AG09319 (cell line): ENCODE measurements at places on chromosomes 2 and 18.

- DNase-seq = no peak
Measured at GRCh38 chr2:58131191-58132011, 84.8 kb downstream of the VRK2 start.

DNA sequence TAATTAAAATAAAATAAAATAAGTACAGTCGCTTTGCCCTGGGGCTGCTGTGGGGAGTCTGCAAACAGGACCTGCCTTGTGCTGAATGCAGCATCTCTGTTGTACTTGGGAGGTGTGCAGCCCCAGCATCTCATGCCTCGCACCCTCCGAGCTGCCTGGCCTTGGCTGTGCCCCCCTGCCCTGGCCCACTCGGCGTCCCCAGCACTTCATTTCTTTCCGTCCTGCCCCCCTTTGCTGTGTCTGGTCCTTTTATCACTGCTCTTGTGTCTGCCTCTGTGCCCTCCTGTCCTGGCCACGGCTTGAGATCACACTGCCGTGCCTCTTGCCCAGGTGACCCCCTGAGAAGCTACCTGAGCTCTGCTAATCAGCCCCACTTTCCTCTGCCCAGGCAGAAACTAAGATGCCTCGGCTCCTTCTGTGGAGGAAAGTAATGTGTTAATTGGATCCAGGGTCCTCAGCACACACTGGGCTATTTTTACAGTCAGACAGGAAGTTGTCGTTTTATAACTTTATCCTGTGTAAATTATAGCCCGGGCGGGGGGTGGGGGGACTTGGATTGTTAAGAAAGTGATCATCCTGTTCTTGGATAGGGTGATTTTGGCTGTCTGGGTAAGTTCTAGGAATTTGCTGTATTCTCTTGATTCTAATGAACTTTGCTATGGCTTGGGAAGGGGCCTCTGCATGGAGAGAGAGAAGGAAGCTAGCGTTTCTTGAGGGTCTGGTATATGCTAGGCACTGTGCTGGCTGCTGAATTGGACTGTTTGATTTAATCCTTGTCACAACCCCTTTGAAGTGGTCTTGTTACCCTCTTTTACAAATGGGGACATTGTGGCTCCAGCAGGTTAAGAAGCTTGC lies 69.4 kb downstream of the AGAP1 start:
- DNase-seq = no peak

GRCh38 chr2:74138600-74139323 lies 8.9 kb downstream of the BOLA3 start:
- no peak for DNase-seq

DNA sequence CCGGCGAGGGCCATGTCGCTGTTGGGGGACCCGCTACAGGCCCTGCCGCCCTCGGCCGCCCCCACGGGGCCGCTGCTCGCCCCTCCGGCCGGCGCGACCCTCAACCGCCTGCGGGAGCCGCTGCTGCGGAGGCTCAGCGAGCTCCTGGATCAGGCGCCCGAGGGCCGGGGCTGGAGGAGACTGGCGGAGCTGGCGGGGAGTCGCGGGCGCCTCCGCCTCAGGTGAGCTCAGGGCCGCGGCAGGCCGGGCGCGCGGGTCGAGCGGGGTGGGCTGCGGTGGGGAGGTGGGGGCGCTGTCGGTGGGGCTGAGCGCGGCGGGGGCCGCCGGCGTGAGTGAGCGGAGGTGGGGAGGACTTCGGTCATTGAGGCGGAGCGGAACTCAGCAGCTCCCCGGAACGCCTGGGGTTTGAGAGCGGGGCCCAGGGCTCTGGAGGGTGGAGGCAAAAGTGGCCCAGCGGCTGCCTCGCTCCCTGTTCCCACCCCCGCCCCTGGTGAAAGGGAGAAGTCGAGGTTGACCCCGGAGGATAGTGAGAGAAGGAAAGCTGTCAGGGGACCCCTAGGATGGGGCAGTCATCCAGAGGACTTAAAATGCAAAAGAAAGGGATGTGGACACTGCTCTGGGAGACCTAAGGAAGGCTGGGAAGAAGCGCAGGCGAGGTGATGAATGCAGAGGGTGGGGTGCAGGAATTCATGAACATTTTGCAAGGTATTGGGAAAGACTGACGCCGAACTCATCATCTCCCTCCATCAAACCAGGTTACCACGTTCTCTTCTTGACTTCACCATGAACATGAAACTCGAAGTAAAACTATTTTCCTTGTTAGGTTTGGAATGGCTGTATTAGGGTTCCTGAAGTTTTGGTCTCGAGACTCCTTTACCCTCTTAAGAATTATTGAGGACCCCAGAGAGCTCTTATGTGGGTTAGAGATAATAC lies 633 bp downstream of the MALT1 start:
- DNase-seq = no peak

DNA sequence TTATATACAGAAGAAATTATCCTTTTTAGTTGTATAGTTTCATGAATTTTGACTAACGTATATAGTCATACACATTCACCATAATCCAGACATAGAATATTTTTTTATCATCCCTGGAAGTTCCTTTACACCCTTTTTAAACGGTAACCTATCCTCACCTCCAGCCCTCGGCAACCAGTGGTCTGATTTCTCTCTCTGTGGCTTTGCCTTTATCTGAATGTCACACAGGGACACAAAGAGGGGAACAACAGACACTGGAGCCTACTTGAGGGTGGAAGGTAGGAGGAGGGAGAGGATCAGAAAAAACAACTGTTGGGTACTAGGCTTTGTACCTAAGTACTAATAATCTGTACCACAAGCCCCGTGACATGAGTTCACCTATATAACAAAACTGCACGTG lies 191.9 kb downstream of the MC4R start:
- no peak for DNase-seq

DNA sequence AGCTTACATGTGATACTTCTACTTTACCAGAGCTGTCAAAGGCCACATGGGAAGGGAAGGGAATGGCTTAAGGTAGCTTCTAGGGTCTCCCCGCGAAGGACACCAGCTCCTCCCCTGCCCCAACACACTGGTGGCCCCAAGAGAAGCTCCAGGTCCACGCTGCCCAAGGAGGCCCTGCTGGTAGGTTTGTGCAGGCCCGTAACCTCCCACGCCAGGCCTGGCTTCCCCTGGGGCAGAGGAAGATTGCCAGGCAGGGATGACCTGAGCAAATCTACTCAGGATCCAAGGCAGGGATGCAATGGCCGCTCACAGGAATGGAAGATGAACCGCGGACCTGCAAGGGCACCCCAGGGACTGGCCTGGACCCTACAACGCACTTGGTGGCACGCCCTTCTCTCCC lies 205.1 kb downstream of the MGAT5 start:
- DNase-seq = no peak

DNA sequence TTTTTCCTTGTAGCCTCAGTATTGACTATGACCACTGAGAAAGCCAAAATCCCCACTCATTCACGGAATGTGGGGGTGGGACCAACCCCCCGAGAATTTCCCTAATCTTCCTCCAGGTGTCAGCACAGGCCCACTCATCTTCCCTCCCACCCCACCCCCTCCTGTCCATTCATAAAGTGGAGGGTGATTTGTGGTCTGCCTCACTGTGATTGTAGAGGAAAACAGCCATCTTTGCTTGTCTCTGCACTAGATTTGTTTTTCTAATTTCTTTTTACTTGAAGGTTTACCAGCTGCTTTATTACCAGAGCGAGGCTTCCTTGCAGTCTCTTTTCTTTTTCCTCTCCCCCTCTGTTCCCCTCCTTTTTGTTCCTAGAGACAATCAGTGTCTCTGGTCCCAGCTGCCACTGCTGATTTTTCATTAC lies 171.8 kb downstream of the ICOS start:
- DNase-seq = no peak

DNA sequence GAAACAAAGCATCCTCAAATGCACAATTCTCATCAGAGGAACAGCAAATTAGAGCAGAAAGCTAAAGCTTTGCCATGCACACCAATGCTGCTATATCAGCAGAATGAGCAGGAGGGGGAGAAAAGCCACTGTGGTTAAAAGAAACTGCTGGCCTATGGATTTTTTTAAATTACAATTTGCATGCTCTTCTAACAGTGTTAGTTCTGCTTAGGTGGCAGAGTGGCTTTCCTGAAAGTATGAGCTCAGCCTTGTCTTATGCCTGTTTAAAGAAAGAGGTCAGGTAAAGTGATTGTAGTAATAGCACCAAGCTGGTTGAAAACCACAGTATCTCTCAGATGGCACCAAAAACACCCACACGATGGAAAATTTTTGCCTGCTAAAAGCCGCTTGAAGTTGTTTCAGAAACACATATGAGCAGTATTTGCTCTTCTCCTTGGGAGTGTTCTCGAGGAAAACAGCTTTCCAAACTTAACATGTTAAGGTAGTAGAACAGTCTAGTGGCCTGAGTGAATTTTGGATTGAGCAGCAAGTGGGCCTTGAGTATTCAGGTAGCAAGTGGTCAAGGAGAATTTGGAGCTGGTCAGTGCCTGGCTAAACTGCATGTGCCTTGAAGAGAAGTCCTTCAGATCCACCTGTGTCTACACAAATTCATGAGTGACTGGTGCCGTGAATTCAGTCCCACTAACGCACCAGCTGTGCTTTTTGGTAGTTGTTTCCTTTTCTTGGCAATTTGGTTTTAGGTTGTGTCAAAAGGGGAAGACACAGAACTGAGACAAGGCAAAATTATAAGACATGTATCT lies 19.6 kb upstream of the NDUFV2 start:
- no peak for DNase-seq

- DNase-seq = no peak
Measured at GRCh38 chr2:99468155-99468554, 21.7 kb downstream of the REV1 start.

DNA sequence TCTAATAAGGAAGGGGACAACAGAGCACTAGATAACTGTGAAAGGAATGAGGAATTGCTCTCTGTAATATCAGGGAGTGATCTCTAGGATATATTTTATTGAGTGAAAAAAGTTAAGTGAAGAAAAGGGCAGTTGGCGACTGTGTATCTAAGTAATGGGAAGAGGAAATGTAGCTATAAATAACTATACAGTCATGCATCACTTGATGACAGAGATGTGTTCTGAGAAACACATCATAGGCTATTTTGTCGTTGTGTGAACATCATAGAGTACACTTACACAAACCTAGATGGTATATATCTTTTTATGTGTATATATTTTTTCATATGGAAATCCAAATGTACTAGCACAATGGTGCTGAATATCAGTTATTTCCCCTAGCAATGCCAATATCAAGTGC lies 329.3 kb downstream of the TXNL1 start:
- DNase-seq = no peak

- no peak for DNase-seq
Measured at GRCh38 chr2:48016225-48017019, 110.1 kb upstream of the FBXO11 start.

DNA sequence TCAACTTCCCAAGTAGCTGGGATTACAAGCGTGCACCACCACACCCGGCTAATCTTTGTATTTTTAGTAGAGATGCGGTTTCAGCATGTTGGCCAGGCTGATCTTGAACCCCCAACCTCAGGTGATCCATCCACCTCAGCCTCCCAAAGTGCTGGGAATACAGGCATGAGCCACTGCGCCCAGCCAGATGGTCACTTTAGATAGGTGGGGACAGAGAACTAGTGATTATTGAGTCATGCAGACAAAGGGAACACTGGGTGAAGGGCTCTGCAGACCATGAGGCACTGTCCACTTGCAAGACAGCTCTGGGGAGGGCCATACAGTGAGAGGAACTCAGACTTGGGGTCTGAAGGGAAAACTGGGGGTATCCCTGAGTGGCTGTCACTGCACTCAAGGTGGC lies 58.4 kb upstream of the POMC start:
- DNase-seq = no peak

- peak; percentile 18 for DNase-seq
Measured at GRCh38 chr2:74867841-74868658, 34.1 kb downstream of the HK2 start.

GRCh38 chr18:805008-805754 lies 6.9 kb downstream of the YES1 start:
- no peak for DNase-seq

GRCh38 chr2:14451312-14451711 lies 181.2 kb upstream of the LRATD1 start:
- no peak for DNase-seq

- no peak for DNase-seq
Measured at GRCh38 chr2:7419186-7419585, 502.0 kb downstream of the RNF144A start.

GRCh38 chr2:23497536-23497935 lies 112.6 kb downstream of the KLHL29 start:
- no peak for DNase-seq

DNA sequence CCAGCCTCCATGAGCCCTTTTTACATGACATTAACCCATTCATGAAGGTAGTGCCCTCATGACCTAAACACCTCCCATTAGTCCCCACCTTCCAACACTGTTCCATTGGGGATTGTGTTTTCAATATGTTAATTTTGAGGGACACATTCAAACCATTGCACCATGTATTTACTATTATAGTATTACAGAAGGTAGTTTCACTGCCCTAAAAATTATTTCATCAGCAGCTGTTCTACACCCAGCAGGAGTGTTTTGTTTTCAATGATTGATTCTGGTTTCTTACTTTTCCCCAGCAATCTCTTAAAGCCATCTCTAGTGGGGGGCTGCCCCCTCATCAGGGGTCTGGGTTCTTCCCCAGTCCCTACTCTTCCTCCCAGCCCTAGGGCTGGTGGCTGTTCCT lies 71.9 kb downstream of the CERS6 start:
- DNase-seq = no peak

DNA sequence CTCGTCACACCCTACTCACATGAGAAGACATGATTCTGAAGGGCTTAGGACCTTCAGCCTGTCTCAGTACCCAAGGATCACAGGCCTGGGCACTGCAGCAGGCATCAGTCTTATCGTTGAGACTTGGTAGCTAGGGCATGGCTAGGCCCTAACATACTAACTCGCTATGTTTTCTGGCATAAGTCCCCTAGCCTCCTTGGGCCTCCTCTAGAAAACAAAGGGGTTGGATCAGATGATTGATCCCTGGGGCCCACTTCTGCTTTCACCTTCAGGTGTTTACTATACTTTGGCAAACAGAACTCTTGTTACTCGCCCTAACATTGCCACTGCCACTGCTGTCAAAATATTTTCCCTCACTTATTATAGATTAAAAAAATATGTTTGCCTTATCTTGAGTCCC lies 44.2 kb downstream of the VSNL1 start:
- DNase-seq = no peak

DNA sequence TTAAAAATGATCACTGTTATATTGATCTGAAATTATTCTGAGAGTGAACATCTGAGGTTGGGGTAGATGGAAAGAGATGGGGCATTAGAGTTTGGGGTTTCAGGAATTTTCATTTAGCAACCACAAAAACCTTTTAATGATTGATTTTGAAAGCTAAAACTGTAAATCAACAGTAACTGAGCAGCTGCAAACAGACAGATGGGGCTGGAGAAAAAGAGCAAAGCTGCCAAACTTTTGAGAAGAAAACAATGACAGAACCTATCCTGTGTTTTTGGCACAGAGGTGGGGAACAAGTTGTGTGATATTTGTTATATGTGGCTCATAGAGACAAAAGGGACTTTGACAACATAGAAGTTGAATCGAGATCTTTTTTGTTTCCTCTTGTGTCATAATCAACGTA lies 415.8 kb upstream of the DSEL start:
- DNase-seq = no peak

DNA sequence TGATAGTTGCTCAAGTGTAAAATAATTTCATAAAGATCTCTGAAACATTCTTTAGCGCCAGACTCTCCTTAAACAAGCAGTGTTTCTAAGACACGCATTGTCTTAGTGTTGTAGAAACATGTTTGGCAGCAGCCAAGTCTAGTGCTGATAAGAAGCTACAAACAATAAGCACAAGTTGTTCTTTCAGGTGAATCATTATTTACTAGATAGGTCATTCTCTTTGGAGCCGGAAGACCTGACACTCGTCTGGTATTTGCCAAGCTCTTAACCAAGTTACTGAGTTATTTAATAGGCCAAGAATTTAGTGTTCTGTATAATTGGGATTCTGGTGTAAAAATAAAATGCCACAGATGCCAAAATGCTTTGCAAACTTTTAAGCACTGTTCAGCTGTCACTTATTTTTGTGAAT lies 852.1 kb downstream of the CPS1 start:
- DNase-seq = no peak
